ENCODE measurements at places on chromosomes 7 and 10.

DNA sequence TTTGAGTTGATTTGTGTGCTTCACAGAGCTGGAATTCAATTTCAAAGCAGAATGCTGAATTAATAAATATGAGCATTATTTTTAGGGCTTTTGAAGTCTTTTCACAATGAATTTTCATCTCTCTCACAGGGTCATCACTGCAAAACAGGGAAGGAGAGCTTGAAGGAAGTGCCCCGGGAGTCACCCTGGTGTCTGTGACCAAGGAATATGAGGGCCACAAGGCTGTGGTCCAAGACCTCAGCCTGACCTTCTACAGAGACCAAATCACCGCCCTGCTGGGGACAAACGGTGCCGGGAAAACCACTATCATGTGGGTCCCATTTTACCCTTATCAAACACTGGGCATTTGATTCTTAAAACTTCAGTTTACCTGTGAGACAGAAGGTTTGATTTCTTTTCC lies 217.7 kb downstream of the ABCA13 start:
- no peak for DNase-seq

DNA sequence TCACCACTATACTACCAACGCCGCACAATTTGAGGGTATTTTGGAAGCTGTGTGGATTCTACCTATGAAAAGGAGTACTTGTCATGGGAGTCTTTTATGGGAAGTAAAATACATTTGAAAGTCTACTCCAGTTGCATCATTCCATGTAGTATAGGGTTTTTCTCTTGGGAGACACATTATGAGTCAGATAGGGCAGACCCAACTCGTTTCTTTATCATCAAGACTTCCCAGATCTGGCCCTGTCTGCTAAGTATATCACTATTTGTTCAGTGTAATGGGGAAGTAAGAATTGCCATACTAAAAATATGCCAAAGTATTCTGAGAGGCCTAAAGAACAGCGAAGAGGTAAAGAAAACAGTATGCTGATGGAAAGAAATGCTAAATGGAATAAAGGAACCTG lies 144.2 kb downstream of the SPAG6 start:
- no peak for DNase-seq

GRCh38 chr7:129613016-129613337 lies 1.5 kb downstream of the NRF1 start:
- no peak for DNase-seq

- no peak for DNase-seq
Measured at GRCh38 chr7:15085366-15085765, 182.8 kb upstream of the DGKB start.

DNA sequence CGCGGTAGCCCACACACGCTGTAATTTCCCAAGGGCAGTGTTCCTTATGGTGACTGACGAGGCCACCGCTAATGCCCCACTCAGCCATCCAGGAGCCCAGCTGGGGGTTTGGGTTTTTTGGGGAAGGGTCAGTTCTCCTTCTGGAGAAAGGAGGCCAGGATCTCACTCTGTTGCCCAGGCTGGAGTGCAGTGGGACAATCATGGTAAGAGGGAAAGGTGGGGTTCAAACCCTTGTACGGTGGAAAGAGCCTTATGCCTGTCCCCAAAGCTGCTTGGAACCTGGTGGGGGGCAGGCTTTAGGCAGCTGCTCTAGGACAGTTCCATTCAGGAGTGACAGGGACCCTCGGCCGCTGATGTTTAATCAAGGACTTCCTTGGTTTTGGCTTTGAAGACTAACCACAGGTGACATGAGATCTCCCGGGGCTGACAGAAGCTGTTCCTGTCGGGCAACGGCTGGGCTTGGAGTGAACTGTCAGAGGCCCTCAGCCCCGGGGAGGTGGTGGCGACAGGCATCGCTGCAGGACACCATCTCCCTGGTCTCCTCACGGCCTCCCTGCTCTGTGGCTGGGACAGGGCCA lies 84.5 kb downstream of the CARD11 start:
- no peak for DNase-seq

- DNase-seq: no peak
Measured at GRCh38 chr7:23338863-23339262, 39.7 kb downstream of the MALSU1 start.

- no peak for DNase-seq
Measured at GRCh38 chr10:21888959-21889358, 114.6 kb downstream of the DNAJC1 start.

- DNase-seq: no peak
Measured at GRCh38 chr7:40889099-40889498, 754.3 kb downstream of the SUGCT start.

GRCh38 chr7:4018601-4019316 lies 663.3 kb upstream of the FOXK1 start:
- no peak for DNase-seq

All from NCI-H748 treated with DMSO at 0.1 percent for 48 hours (cell line).